Smooth muscle cell of the umbilical artery (primary cell): ENCODE measurements at places on chromosomes 2 and 18. TPM values are rescaled to one million over a fixed set of nuclear protein-coding genes. Genes with fewer than 3 reads are reported as not detected.

ACADL gene
- total RNA-seq = 0.05 and 0.59 TPM in 2 replicates

DSG1 gene
- not detected in 2 replicates for total RNA-seq

KIF1A gene
- total RNA-seq = under 0.01 and 0.14 TPM in 2 replicates

ATOH8 gene
- 4.7 and 15.4 TPM in 2 replicates for total RNA-seq

PPP1R1C gene
- 0.28 TPM in 1 of 2 replicates, not detected in the other for total RNA-seq

FSIP2 gene
- total RNA-seq = 0.05 TPM in 1 of 2 replicates, not detected in the other

TRAK2 gene
- 43.9 and 61.6 TPM in 2 replicates for total RNA-seq

CHST9 gene
- not detected in 2 replicates for total RNA-seq

TTN gene
- total RNA-seq = under 0.01 and 1.0 TPM in 2 replicates
